Astrocyte (in vitro differentiated cells and primary cell): ENCODE measurements at places on chromosomes 16 and 17. TPM values are rescaled to one million over a fixed set of nuclear protein-coding genes. Genes with fewer than 3 reads are reported as not detected.
A peak's percentile ranks its signal among the peaks of the same experiment; 100 is the strongest.

The TTYH2 gene
- 8.0 and 9.8 TPM in 2 replicates for total RNA-seq

The ZNF594 gene
- 7.8 and 8.9 TPM in 2 replicates for total RNA-seq

The CTRB2 gene
- total RNA-seq, result 0.43 TPM in 1 of 2 replicates, not detected in the other

The TMIGD1 gene
- not detected in 2 replicates for total RNA-seq

The HOXB9 gene
- total RNA-seq, result 0.10 and 0.11 TPM in 2 replicates

The CCL3 gene
- total RNA-seq, result 3.4 and 3.6 TPM in 2 replicates

The HBM gene
- not detected in 2 replicates for total RNA-seq

The PRDM7 gene
- not detected in 2 replicates for total RNA-seq

The KRTAP2-3 gene
- total RNA-seq, result 3.8 and 7.1 TPM in 2 replicates

The KRT33A gene
- total RNA-seq, result not detected in 2 replicates

GRCh38 chr16:82008957-82009592 lies 2.2 kb downstream of the SDR42E1 start:
- DNase-seq, result no peak

DNA sequence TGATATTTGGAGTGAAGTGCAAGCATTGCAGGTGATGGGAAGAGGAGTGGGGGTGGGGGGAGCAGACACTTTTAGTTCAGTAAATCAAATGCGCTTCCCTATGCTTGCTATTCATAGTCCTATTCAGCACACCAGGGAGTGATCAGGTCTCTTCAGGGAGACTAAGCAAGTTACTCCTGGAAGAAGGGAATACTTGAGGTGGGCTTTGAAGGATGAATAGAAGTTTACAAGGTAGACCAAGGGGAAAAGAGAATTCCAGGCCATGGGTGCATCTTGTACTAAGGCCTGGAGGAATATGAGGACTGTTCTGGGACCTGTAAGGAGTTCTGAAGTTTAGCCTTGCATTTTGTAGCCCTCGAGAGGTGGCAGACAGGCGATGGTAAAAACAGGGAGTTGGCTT lies 40.1 kb upstream of the LGALS9 start:
- no peak for DNase-seq

GRCh38 chr17:55617441-55617840 lies 105.2 kb downstream of the TMEM100 start:
- DNase-seq, result no peak

DNA sequence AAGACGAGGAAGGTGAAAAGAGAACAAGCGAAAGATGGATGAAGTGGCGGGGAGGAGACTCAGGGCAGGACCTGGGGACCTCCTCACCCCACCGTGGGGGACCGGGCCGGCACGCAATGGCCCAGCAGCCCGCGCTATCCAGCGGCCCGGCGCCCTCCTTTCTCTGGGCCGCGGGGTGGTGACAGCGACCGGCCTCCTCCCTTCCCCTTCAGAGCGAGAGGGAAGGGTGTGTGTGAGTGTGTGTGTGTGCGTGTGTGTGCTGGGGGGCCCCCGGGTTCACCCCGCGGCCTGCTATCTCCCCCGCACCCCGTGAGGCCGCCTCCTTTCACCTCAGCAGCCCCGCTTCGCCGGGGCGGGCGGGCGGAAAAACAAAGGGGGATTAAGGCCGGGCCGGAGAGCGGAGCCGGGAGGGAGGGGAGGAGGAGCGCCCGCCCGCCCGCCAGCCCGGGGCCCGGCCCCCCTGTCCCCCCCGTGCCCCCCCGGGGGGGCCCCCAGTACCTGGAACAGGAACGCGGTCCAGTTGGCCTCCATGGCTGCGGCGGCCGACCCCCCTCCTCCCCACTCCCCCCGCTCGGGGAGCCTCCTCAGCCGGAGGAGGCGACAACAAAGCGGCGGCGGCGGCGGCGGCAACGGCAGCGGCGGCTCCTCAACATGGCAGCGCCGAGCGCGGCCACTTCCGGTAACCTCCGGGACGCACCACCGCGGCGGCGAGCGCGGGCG lies at the start of gene VEZF1:
Gene VEZF1 (minus strand): TSS at position 674 of the 720 bp plus-strand sequence. CDS start 143 bp downstream, at position 531.
- peak; percentile 39 for DNase-seq

DNA sequence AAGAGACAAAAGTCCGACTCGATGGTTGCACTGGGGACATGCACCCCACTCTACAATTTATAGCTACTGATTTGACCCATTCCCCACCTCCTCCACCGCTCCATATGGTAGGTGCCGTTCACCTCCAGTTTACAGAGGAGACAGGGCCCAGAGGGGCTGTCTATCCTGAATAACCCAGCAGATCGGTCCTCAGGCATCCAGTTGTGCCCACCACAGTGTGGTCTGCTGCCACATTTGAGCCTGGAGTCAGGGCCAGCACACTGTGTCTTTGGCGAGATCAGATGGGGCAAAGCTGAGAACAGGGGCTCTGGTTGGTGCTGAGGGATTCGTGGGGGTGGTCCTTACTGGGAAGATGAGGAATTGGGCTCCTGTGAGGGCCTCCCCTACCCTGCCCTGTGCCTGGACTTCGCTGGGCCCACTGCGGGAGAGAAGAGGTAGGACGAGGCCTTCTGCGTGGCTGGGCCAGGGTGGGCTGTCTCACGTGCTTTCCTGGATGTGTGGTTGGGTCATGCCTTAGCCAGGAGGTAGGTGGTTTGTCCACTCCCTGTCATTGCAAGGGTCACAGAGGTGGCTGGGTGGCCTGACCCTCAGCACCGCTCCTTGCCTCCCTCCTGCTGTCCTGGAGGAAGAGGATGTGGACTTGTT lies 2.8 kb downstream of the ADCY7 start:
- no peak for DNase-seq

GRCh38 chr17:41415833-41416335 lies 8.5 kb downstream of the KRT37 start:
- DNase-seq, result peak; percentile 72

DNA sequence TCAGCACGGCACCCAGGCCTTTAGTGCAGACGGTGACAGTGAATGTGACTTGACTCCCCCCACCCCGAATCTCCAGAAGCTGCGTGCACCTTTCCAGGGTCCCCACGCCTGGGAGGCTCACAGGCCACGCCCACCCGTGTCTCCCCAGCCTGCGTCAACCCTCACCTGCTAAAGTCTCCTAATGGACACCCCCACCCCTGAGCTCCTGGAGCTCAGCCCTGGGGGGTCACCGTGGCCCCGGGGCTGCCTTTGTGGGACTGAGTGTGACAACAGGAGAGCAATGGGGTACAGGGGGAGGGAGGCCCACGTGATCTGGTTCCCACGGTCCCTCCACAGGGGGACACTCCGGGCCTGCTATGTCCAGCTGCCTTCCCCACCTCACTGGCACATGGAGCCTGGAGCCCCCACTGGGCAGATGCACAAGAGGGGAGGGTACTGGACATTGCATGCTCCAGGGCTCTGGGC lies 7.4 kb upstream of the FASN start:
- no peak for DNase-seq

GRCh38 chr17:40074871-40075200 lies 12.1 kb downstream of the THRA start:
- no peak for DNase-seq

DNA sequence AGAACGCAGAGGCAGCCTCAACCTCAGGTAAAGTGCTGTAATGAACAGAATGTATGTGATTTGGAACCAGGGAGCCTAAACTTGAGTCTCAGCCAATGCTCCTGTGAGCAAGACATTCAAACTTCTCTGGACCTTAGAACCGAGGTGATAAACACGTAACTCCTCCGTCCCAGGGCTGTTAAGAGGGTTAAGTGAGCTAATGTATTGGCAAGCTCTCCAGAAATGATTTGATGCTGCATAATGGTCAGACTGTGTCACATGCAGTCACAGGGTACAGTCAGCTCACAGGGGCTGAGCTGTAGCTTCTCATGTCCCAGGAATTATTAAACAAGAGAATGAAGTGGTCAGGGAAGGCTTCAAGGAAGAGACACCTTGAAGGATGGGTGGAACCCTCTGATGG lies 10.0 kb upstream of the SLC4A1 start:
- DNase-seq, result peak; percentile 42

GRCh38 chr16:14455573-14455972 lies 174.5 kb downstream of the PARN start:
- DNase-seq, result peak; percentile 31

- peak; percentile 81 for DNase-seq
Observed at GRCh38 chr17:81607431-81607830, 29.5 kb downstream of the NPLOC4 start.

DNA sequence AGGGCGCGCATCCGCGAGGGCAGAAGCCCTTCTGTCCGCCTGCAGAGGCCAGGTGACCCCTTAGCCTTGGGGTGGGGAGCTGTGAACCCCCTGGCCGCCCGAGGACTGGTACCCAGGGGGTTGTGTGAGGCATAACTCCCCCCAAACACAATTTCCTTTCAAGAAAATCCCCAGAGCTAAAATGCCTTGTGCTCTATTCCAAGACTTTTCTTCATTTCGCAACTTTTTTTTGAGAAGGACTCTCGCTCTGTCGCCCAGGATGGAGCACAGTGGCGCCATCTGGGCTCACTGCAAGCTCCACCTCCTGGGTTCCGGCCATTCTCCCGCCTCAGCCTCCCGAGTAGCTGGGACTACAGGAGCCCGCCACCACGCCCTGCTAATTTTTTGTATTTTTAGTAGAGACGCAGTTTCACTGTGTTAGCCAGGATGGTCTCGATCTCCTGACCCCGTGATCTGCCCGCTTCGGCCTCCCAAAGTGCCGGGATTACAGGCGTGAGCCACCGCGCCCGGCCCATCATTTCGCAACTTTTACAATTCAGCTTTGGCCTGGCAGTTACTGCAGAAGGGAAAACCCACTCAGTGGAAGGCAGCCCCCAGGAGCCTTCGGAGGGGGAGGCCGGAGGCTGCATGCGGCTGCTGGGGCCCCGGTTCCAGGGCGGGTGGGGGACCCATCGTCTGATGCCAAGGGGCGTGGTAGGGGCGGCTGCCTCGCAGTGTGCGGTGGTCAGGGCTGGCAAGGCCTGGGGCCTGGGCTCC lies 963 bp upstream of the APRT start:
- peak; percentile 12 for DNase-seq

- no peak for DNase-seq
Observed at GRCh38 chr17:75144816-75145512, 9.3 kb downstream of the JPT1 start.

DNA sequence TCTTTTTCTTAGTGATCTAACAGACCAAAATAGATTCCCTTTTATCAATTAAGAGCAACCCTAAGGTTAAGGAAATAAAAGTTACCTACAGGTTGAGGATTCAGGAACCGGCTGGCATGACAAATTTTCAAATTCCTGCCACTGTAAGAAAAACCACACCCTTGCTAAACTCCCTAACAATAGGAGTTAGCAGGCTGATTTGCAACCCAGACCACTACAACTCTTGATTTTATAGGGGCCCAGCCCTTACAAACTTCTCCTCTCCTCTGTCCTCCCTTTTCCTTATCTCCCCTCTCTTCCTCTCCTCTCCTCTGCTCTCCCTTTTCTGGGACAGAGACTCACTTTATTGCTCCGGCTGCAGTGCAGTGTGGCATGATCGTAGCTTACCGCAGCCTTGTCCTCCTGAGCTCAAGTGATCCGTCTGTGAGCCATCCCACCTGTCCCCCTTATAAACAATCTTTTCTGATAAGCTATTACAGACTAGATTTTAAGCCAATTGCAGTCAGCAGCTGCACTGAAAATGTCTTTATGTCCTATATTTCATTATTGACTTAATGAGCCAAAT lies 418.9 kb downstream of the CDH8 start:
- DNase-seq, result no peak

DNA sequence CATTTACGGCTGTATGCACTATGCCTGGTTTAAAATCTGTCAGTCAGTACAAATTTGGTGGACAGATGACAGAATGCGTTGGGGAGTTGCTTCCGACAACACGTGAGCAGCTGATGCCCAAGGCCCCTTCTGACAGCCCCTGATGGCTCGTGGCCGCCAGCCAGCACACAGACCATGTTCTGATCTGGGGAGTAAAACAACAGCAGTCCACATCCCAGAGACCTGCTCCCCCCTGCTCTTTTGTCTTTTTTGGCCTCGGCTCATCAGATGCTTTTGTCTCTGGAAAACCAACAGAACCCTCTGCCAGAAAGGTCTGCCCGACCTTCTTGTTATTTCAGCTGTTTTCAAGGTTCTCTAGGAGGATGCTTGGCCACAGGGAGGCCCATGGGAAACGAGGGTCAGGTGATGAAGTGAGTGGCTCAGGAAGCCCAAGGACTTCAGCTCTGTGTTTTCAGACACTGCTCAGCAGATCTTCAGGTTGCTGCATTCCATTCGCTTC lies 10.8 kb downstream of the ARSG start:
- peak; percentile 47 for DNase-seq

DNA sequence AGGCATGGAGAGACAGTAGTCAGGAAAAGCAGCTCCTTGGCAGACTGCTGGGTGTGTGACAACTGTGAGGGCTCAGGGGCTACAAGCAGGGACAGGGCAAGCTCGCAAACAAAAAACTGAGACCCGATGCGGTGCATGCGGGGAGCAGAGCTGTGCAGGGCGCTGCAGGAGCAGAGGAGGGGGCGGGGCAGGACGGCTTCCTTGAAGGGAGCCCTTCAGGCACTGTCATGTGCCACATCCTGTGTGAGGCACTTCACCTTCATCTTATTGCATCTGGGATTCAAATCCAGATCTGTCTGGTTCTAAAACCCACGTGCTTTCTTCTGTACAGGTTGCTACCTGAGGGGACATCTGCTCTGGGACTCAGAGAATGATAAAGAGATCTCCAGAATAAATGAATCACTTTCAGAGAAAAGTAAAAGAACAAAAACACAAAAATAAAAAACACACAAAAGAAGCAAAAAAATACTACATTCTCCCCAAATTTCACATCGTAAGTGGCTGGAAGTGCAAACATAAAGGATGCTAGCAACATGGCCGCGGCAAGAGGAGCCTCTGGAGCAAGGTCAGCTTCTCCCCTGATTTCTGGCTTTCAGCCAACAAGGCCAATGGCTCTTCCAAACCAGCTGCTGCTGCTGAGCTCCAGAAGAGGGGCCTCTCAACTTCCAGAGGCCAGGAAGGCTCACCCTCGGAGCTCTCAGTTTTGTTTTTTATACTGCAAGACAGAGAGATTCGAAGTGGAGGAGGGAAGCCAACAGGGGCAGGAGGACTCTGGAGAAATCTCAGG lies 14.2 kb downstream of the LYRM9 start:
- DNase-seq, result no peak

- DNase-seq, result peak; percentile 94
Observed at GRCh38 chr16:57628008-57628781, at the start of gene ADGRG1. Gene ADGRG1 (plus strand): TSS chr16:57628630. CDS start chr16:57650288, 21,658 bp downstream.

DNA sequence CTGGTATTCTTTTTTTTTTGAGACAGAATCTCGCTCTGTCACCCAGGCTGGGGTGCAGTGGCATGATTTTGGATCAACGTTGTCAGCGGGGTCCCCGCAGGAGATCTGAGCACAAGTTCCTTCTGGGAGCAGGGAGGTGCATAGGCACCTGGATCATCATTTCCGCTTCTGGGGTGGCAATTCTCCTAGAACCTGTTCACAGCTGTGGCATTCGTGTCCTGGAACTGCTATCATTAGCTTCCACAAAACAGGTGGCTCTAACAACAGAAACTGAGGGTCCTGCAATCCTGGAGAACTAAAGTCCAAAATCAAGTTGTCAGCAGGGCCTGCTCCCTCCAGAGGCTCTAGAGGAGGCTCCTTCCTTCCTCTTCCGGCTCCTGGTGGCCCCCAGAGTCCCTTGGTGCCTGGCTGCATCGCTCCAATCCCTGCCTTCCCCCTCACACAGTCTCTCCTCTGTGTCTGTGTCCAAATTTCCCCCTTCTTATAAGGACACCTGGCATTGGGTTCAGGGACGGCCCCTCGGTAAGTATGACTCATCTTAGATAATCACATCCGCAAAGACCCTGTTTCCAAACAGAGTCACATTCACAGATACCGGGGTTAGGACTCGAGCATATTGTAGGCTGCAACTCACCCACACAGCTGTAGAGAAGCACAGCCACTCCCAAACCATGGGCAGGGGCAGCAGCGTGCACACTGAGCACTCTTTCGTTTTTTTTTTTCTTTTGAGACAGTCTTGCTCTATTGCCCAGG lies 43.5 kb upstream of the KLHDC4 start:
- DNase-seq, result no peak
